Aorta (tissue), 5 donors: ENCODE measurements at places on chromosomes 13 and 19. TPM values are rescaled to one million over a fixed set of nuclear protein-coding genes. Genes with fewer than 3 reads are reported as not detected.

GRCh38 chr13:44468874-44469273 is 95.2 kb downstream of the SERP2 start:
- no peak overlapping the region for H3K27ac ChIP-seq
- no peak overlapping the region for H3K4me3 ChIP-seq
- H3K27me3 ChIP-seq, result no peaks in the 10 kb centered on the region
- peaks cover 2% of the 10 kb centered on the region for H3K4me1 ChIP-seq
- H3K36me3 ChIP-seq, result no peaks in the 10 kb centered on the region

DNA sequence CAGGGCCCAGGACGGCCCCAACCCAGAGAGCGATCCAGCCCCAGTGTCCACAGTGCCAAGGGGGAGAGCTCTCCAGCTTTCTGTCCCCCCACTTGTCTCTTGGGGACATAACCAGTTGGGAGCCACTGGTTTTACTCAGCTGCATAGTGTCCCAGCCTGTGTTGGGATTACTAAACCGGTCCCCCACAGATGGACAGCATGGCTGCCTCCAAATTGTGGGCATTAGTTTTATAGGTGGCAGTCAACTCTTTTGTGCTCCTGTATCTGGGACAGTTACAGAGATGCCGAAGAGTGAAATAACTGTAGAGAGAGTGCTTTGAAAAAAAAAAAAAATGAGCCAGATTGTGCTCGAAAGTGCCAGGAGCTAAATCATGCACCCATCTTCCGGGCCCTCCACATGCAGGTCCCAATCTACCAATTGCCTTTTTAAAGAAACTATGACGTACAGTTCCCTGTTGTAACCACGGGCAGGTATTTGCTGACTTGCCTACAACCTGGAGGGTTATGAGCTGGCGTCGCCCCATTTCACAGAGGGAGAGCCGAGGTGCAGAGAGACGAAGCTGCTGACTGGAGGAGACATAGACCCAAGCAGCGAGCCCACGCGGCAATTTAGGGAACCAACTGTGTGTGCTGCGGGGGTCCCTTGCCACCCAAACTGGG is 2.4 kb upstream of the NFIC start:
- H3K27me3 ChIP-seq, result no peaks in the 10 kb centered on the region
- H3K27ac ChIP-seq, result no peak overlapping the region
- no peak for DNase-seq
- H3K4me1 ChIP-seq, result no peaks in the 10 kb centered on the region

TPTE2 gene
- not detected for total RNA-seq

DNA sequence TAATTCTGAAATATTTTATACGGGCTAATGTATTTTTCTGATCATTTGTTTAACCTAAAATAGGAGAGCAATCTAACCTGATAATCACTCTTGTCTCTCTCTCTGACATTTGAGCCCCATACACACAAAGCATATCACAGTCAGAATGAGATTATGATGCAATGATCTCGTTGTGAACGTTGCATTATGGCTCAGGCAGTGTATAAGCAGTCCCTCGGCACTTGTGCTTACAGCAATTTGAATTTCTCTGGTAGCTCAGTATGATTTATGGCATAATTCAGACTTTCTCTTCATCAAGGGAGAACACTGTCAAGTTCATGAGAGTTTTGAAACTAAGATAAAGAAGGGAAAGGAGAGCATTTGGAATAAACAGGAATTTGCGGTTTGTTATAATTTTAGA is 256.1 kb downstream of the DACH1 start:
- H3K4me3 ChIP-seq, result no peak overlapping the region
- no peaks in the 10 kb centered on the region for H3K36me3 ChIP-seq
- H3K27me3 ChIP-seq, result no peaks in the 10 kb centered on the region
- no peak overlapping the region for H3K27ac ChIP-seq
- H3K4me1 ChIP-seq, result no peaks in the 10 kb centered on the region

PRR36 gene
- not detected for total RNA-seq

DNA sequence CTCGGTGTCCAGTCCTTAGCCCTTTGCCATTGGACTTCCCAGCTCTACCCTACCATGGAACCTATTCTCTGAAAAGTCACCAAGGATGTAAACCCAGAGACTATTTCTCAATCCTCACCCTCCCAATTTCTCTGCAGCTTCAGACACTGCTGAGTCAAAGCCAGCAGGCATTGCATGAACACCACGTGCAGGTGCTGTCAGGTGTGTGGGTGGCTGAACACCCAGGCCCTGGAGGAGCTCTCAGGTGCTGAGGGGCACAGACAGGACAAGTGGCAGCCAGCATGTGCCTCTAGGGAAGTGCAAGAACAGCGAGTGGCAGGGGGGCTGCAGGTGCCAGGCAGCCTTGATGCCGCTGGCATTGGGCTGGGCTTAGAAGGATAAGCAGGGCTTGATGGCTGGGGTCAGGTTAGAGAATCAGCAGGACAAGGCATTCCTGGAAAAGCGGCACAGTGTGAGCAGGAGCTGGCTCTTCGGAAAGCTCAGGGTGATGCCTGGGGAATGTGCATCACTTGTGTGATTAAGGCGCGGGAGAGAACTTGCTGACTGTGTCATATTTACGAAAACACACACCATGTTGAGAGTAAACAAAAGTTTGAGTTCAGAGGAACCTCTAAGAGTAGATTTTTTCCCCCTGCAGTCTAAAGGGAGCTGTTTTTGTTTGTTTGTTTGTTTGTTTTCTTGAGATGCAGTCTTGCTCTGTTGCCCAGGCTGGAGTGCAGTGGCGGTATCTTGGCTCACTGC is 83.8 kb downstream of the LNX2 start:
- H3K4me3 ChIP-seq, result no peak overlapping the region
- H3K4me1 ChIP-seq, result no peaks in the 10 kb centered on the region
- H3K36me3 ChIP-seq, result no peaks in the 10 kb centered on the region
- DNase-seq, result no peak
- no peaks in the 10 kb centered on the region for H3K27me3 ChIP-seq

GRCh38 chr13:96925477-96925876 is 68.8 kb downstream of the OXGR1 start:
- no peak overlapping the region for H3K4me3 ChIP-seq
- H3K27ac ChIP-seq, result no peak overlapping the region
- no peaks in the 10 kb centered on the region for H3K36me3 ChIP-seq
- DNase-seq, result no peak
- H3K27me3 ChIP-seq, result no peaks in the 10 kb centered on the region
- H3K4me1 ChIP-seq, result no peaks in the 10 kb centered on the region

GRCh38 chr19:11767633-11768133 is 883 bp downstream of the ZNF441 start:
- H3K4me1 ChIP-seq, result no peaks in the 10 kb centered on the region
- DNase-seq, result peak; percentile 54
- H3K36me3 ChIP-seq, result no peaks in the 10 kb centered on the region
- no peaks in the 10 kb centered on the region for H3K27me3 ChIP-seq
- H3K4me3 ChIP-seq, result peak overlapping the region; percentile 94

GRCh38 chr13:113724780-113725315 is 34.2 kb upstream of the TMEM255B start:
- peak overlapping the region; percentile 4 for H3K27ac ChIP-seq
- DNase-seq, result peak; percentile 89
- H3K36me3 ChIP-seq, result no peaks in the 10 kb centered on the region
- peak overlapping the region; percentile 3 for H3K4me3 ChIP-seq

CXCL17 gene
- total RNA-seq, result not detected

DNA sequence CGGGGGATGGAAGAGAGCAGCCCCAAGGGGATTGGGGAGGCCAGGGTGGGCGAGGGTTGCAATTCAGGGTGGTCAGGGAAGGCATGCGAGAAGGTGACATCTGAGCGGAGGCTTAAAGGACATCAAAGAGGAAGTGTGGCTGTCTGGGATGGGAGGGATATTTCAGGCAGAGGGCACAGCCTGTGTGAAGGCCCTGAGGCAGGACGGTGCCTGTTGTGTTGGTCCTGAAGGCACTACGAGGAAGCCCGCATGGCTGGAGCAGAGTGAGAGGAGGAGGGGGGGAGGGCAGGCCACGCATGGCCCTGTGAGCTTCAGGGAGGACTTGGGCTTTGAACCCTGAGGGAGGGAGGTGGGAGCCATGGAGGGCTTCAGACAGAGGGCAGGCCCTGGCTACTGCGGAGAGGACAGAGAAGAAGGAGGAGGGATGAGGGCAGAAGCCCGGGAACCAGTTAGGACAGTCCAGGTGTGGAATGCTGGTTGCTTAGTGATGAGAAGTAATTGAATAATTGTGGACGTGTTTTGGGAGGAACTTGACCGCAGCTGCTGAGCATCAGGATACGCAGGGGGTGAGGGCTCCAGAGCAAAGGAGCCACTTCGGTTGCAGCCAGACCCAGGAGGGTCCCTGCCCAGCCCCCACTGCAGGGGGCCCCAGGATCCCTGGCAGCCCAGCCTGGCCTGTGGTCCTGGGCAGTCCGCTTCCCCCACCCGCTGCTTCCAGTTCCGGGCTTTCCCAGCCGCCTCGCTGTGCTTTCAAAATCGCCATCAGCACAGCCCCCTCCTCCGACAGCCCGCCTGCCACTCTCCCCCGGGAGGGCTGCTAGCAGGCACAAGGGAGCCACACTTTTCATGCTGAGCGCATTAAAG is 6.2 kb downstream of the TLE6 start:
- no peaks in the 10 kb centered on the region for H3K27me3 ChIP-seq
- no peaks in the 10 kb centered on the region for H3K4me1 ChIP-seq
- DNase-seq, result peak; percentile 88

DAND5 gene
- total RNA-seq, result not detected

KLF5 gene
- total RNA-seq, result 4.9 TPM

FGF21 gene
- not detected for total RNA-seq

RGS9BP gene
- total RNA-seq, result not detected

DNA sequence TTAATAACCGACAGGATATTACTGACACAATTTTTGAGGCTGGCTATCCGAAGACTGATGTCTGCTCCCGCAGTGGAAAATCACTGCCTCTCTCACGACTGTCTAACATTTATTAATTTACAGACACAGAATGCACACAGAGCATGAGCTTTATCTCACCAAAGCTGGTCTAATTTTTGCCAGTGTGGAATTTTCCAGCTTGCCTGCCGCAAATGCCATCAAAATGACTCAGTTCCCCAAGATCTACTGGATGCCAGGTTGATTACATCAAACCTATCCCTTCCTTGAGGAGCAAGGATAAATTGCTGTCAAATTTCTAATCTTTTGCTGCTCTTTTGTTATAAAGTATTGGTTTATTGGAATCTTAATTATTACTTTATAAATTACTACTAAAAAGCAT is 1775.1 kb upstream of the PCDH20 start:
- no peak for DNase-seq
- H3K4me3 ChIP-seq, result no peak overlapping the region
- no peak overlapping the region for H3K27ac ChIP-seq
- H3K27me3 ChIP-seq, result no peaks in the 10 kb centered on the region

DNA sequence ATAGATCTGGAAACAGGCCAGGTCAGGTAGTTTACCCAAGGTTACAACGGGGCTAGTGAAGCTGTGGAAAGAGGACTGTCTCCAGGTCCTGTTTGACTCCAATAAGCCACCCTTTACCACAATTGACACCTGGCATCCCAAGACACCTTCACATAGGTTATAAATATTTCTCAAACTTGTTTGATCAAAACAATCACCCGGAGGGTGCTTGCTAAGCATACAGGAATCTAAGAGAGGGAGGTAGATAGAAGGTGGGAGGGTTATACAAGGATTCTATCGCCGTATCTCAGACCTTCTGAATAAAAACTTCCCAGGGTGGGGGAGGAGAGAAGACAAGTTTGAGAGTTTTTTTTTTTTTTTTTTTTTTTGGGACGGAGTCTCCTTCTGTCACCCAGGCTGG is 55.4 kb downstream of the MICU2 start:
- DNase-seq, result no peak
- H3K27me3 ChIP-seq, result no peaks in the 10 kb centered on the region
- H3K27ac ChIP-seq, result no peak overlapping the region
- no peaks in the 10 kb centered on the region for H3K4me1 ChIP-seq
- H3K36me3 ChIP-seq, result peaks cover 2% of the 10 kb centered on the region

DNA sequence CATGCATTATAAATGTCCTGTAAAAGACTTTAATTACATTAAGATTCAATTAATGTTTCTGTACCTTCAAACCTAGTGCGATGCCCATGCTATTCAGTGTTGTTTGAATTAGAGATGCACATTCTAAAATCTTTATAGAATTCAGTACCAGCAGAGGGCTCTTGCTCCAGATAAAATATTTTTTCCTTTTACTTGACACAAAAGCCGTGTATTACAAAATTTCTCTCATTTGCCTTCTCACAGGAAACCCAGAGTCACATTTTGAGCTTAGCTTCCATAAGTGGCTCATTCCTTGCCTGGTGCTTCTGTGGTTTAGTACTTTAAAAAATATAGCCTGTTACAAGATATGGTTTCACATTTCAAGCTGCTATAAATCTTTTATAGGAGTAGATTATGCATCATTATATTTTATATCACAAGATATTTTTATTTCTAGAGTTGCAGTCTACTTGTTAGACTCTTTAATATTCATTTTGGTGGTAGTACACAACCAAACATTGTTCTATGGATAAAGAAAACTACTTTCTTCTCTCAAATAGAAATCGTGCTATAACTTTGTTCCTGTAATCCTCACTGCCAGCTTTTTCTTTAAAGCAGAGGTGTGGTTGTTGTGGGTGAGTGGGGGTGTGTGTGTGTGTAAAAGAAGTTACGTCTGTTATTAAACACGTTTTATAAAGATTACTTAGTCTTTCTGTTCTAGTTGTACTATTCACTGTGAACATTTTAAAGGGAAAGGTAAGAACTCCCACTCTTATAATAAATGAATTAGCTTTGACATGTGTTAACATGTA is 101.4 kb downstream of the RNF17 start:
- DNase-seq, result no peak
- no peaks in the 10 kb centered on the region for H3K36me3 ChIP-seq
- H3K27me3 ChIP-seq, result peaks cover 2% of the 10 kb centered on the region
- no peaks in the 10 kb centered on the region for H3K4me1 ChIP-seq
- no peak overlapping the region for H3K27ac ChIP-seq
- H3K4me3 ChIP-seq, result no peak overlapping the region

- no peak for DNase-seq
- H3K4me1 ChIP-seq, result no peaks in the 10 kb centered on the region
- peaks cover 5% of the 10 kb centered on the region for H3K36me3 ChIP-seq
- no peaks in the 10 kb centered on the region for H3K27me3 ChIP-seq
- H3K27ac ChIP-seq, result no peak overlapping the region
Measured at GRCh38 chr13:41588899-41589298, 131.5 kb downstream of the RGCC start.

CPAMD8 gene
- total RNA-seq, result 2.6 TPM

DNA sequence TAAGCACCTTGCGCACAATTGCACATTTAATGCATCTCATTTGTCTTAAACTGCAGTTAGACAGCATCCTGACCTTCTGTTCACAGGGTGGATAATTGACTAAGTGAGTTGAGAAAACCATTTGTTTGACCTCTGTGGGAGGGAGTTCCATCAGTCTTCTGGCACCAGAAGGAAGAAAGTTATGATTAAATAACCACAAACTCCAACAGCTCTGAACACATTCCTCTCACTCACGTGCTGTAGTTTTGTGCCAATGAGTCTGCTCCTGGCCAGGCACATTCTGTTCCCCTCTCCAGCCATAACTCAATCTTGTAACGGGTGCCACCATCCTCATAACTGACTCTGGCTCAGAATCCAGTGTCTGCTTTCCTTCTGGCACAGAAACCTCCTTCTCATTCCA is 817.2 kb downstream of the SLITRK1 start:
- H3K4me1 ChIP-seq, result peaks cover 3% of the 10 kb centered on the region
- peak; percentile 74 for DNase-seq
- H3K4me3 ChIP-seq, result no peak overlapping the region
